Caco-2 (cell line): ENCODE measurements at places on chromosomes 3 and 15. TPM values are rescaled to one million over a fixed set of nuclear protein-coding genes. Genes with fewer than 3 reads are reported as not detected.
A peak's percentile ranks its signal among the peaks of the same experiment; 100 is the strongest.

Gene HGD
- total RNA-seq, result 76.3 and 102 TPM in 2 replicates

Gene NR2F2
- total RNA-seq, result 134 and 140 TPM in 2 replicates

Gene GMPS
- 90.7 and 102 TPM in 2 replicates for total RNA-seq

Gene PIERCE2
- 1.3 TPM in 1 of 2 replicates, not detected in the other for total RNA-seq

Gene BCHE
- not detected in 2 replicates for total RNA-seq

Gene CCR9
- not detected in 2 replicates for total RNA-seq

Gene DPPA2
- total RNA-seq, result not detected in 2 replicates

Gene TNFAIP8L3
- total RNA-seq, result 0.30 TPM in 1 of 2 replicates, not detected in the other

Gene CORO2B
- total RNA-seq, result 0.21 and 0.25 TPM in 2 replicates

Gene LRRN1
- total RNA-seq, result 0.84 and 1.2 TPM in 2 replicates

Gene ANAPC13
- total RNA-seq, result 47.6 and 57.0 TPM in 2 replicates

GRCh38 chr15:83845230-83845629, 191.3 kb downstream of the ADAMTSL3 start:
- no peaks in the 10 kb centered on the region for H3K36me3 ChIP-seq
- H3K4me3 ChIP-seq, result no peak overlapping the region
- no peaks in the 10 kb centered on the region for H3K27me3 ChIP-seq
- H3K4me1 ChIP-seq, result no peaks in the 10 kb centered on the region
- no peak overlapping the region for H3K27ac ChIP-seq

GRCh38 chr15:100682468-100682867, 80.1 kb downstream of the ASB7 start:
- H3K4me1 ChIP-seq, result no peaks in the 10 kb centered on the region
- H3K36me3 ChIP-seq, result no peaks in the 10 kb centered on the region
- no peak overlapping the region for H3K27ac ChIP-seq
- no peak for DNase-seq

DNA sequence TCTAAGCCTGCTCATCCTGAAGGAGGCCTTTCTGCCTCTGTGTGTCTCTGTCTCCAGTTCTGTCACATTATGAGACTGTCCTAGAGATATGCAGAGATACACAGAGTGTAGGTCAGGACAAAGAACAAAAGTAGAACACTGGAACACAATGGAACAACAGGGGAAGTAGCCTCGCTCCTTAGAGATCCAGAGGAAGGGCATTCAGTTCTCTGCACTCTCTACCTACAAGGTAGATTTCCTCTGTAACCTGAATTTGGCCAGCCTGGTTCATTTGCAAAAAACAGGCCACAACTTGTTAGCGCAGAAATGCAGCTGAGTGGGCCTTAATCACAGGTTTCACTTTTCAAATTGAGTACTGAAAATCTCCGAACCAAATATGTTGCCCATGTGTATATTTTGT, 19.4 kb downstream of the NEK10 start:
- H3K4me3 ChIP-seq, result no peak overlapping the region
- no peaks in the 10 kb centered on the region for H3K36me3 ChIP-seq
- H3K27me3 ChIP-seq, result no peaks in the 10 kb centered on the region
- DNase-seq, result no peak

DNA sequence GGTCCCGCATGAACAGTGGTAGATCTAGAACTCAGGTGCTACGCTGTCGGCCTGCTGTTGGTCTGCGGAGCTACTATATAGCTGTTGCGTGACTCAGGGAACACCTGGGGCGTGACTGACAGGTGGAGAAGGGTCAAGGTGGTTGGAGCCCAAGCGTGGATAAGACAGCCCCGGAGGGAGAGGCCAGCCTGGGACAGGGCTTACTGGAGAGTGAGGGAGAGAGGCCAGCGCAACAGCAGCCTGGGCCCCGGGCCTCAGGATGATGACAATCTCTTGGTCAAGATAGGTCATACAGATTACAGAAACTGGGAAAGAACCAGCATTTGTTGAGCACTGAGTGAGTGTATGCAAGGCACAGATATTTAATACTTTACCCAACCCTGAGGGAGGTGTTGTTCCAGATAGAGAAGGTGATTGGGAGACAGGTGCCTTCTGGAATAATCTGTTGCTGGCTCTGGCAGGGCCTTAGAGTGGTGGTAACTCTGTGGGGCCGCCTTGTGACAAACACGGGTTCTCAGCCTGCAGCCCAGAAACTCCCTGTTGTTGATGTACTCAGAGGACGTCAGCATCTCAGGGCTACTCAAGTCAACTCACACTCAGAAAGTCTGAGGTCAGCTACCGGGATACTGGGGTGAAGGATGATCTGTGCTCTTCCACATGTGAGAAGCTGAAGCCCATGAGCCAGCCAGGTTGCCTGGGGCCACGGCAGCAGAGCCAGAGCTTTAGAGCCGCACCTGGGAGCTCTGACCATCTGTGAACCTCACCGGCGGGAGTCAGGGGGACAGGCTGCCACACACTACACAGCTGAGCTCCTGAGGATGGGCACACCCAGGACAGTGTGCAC, 265.4 kb upstream of the HES1 start:
- peaks cover 72% of the 10 kb centered on the region for H3K4me1 ChIP-seq
- no peaks in the 10 kb centered on the region for H3K36me3 ChIP-seq
- peak; percentile 79 for DNase-seq
- peak overlapping the region; percentile 76 for H3K27ac ChIP-seq

DNA sequence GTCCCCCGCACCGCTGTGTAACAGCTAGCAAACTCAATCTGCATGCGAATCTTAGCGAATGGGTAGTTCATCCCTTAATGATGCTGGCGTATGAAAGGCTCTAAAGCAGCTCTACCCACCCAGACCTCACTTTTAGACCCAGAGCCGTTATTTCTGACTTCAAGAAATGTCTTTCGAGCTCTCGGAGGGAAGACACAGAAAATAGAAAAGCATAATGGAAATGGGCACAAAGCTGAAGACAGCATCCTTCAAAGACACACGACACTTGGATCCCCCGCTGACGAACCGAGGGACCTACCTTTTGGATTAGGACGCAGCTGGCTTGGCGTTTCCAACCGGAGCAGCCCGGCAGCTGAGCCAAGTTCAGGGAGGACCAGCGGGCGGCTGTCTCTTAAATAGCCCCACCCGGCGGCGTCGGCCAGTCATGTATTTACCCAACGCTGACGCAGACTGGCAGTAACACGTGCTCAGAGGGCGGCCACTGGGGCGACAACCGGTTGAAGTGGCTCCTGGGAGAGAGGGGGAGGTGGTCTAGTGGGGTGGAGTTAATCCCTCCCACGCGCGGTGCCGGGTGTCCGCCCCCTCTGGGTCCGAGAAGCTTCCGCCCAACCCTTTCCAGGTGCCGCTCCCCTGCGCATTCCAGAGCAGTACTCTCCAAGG, 1.5 kb downstream of the CCK start:
- H3K27ac ChIP-seq, result no peak overlapping the region
- DNase-seq, result peak; percentile 62
- no peaks in the 10 kb centered on the region for H3K36me3 ChIP-seq
- H3K27me3 ChIP-seq, result no peaks in the 10 kb centered on the region
- no peaks in the 10 kb centered on the region for H3K4me1 ChIP-seq

GRCh38 chr3:22431334-22431733, 680.3 kb upstream of the ZNF385D start:
- DNase-seq, result no peak
- no peak overlapping the region for H3K27ac ChIP-seq
- no peaks in the 10 kb centered on the region for H3K27me3 ChIP-seq
- no peak overlapping the region for H3K4me3 ChIP-seq
- H3K4me1 ChIP-seq, result no peaks in the 10 kb centered on the region
- no peaks in the 10 kb centered on the region for H3K36me3 ChIP-seq

DNA sequence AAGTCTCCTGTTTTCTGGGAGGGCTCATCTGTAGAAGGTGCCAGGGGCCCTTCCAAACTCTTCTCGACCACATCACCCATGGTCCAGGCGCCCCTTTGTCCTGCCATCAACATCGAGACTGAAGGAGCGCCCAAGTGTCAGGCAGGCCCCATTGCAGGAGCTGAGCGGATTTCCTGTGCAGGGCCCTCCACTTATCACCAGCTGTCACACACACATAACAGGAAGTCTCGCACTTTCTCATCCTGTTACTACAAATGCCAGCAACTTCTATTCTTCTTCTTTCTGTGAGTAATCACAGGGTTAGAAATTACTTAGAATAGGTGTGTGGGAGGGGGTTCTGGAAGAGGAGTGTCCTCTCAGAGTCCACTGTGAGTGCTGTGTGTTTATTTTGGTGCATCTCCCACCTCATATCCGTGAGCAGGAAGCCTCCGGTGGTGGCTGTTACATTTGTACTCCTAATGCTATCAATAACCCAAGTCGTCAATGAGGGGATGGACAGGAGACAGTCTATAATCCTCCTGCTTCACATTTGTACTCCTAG, at the start of gene KLHL6:
KLHL6 (minus strand) TSS at position 166 of the 541 bp plus-strand sequence; CDS start at position 113, 53 bp downstream.
- H3K27me3 ChIP-seq, result no peaks in the 10 kb centered on the region
- H3K4me3 ChIP-seq, result no peak within 1 kb of the TSS
- H3K36me3 ChIP-seq, result no peaks in the 10 kb centered on the region
- no peak within 1 kb of the TSS for H3K27ac ChIP-seq
- DNase-seq, result no peak
- H3K4me1 ChIP-seq, result peaks cover 19% of the 10 kb centered on the region; the same call in 1 of the 2 replicates

DNA sequence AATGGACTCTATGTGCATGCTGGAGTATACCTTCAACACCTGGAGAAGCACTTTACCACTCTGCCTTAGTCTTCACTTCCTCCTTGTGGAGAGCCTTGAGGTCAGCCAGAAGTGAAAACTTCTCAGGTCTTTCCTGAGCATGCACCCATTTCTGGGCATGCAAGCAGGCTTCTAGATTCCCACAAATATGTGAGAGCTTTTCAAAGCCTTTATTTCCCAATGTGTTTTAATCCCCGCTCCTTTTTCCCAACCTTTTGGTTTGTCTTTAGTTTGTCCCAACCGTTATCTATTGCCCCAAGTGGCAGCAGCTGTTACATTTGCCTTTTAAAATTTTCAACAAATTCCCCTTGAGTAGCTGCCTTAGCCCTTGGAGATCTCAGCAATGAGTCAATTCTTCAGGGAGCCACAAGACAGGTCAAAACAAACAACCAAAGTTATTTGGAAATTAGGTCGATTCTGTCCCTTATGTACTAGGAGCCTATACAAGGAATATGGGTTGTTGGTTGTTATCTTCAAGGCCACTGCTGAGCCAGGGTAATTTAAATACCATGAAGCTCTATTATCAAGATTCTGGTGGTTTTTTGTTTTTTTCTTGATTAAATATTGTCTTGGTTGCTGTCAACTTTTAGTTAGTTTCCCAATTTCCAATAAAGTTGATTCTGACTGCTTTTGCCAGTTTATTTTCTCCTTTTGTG, 44.4 kb downstream of the LSM3 start:
- H3K27ac ChIP-seq, result peak overlapping the region; percentile 96
- H3K4me1 ChIP-seq, result peaks cover 50% of the 10 kb centered on the region
- H3K4me3 ChIP-seq, result no peak overlapping the region
- no peak for DNase-seq
- H3K36me3 ChIP-seq, result 0 out of 2 replicates have a peak, but pooled peaks cover 1% of the 10 kb centered on the region
- no peaks in the 10 kb centered on the region for H3K27me3 ChIP-seq

- H3K36me3 ChIP-seq, result no peaks in the 10 kb centered on the region
- no peak overlapping the region for H3K27ac ChIP-seq
- H3K4me1 ChIP-seq, result no peaks in the 10 kb centered on the region
- H3K27me3 ChIP-seq, result no peaks in the 10 kb centered on the region
- no peak for DNase-seq
Observed at GRCh38 chr3:175571096-175571495, 712.0 kb downstream of the NAALADL2 start.

DNA sequence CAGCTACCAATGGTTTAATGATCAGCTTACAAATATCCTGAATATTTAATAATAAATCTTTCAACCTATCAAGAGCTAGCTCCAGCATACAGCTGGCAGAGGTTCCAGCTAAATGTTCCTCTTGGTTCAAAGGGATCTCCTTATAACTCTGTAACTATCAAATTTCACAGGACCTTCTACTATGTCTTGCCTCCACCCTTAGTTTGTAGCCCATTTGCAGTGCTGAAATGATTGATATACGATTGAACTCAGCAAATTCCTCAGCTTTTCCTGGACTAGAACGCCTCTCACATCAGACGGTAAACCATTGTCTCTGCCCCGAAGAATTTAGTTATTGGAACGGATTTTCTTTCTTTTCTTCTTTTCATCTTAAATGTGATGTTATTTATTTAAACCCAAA, 41.5 kb downstream of the CD200R1L start:
- H3K27me3 ChIP-seq, result no peaks in the 10 kb centered on the region
- H3K4me3 ChIP-seq, result no peak overlapping the region
- H3K36me3 ChIP-seq, result no peaks in the 10 kb centered on the region

GRCh38 chr3:46368569-46368968, 2.2 kb upstream of the CCR5 start:
- no peaks in the 10 kb centered on the region for H3K36me3 ChIP-seq
- no peaks in the 10 kb centered on the region for H3K27me3 ChIP-seq
- no peak overlapping the region for H3K27ac ChIP-seq

DNA sequence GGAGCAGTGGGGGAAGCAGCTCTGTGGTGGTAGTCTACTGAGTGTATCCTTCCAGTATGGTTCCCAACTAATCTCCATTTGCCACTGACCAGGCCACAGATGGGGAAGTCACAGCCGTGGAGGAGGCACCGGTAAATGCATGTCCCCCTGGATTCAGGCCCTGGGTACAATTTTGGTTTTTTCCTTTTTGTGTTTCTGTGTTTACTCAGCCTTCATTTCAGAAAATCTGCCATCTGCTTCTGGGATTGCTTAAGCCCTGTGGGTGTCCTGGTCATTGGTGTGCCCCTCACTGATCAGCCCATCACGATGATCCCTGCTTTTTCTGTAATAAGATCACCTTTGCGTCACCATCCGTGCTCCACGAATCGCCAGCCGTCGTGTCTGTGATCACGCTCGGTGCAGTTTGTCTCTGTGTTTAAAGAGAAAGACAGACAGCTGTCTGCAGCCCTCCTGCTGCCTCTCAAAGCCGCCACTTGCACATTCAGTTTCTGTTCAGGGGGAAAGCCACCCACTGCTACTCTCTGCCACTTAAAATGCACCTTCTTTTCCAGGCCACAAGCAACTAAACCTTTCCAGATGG, 68.9 kb downstream of the DNASE1L3 start:
- H3K4me3 ChIP-seq, result no peak overlapping the region
- H3K27ac ChIP-seq, result peak overlapping the region; percentile 90
- H3K27me3 ChIP-seq, result no peaks in the 10 kb centered on the region
- H3K36me3 ChIP-seq, result peaks cover 9% of the 10 kb centered on the region

GRCh38 chr3:72181251-72181650, 396.3 kb upstream of the PROK2 start:
- no peak overlapping the region for H3K4me3 ChIP-seq
- no peak for DNase-seq
- H3K27me3 ChIP-seq, result no peaks in the 10 kb centered on the region
- H3K4me1 ChIP-seq, result no peaks in the 10 kb centered on the region

GRCh38 chr3:197030379-197031314, 1.0 kb upstream of the MELTF start:
- peaks cover 23% of the 10 kb centered on the region for H3K4me1 ChIP-seq
- peak overlapping the region; percentile 90 for H3K27ac ChIP-seq
- H3K4me3 ChIP-seq, result no peak overlapping the region
- H3K27me3 ChIP-seq, result no peaks in the 10 kb centered on the region
- peak; percentile 29 for DNase-seq
- no peaks in the 10 kb centered on the region for H3K36me3 ChIP-seq

GRCh38 chr15:78420766-78421165, 17.2 kb upstream of the IREB2 start:
- no peak overlapping the region for H3K4me3 ChIP-seq
- H3K36me3 ChIP-seq, result no peaks in the 10 kb centered on the region
- no peak overlapping the region for H3K27ac ChIP-seq
